ENCODE measurements at places on chromosomes 12 and 14. TPM values are rescaled to one million over a fixed set of nuclear protein-coding genes. Genes with fewer than 3 reads are reported as not detected.

ZC2HC1C gene
- total RNA-seq = 0.46 TPM

GRCh38 chr12:130118181-130118580, 44.1 kb upstream of the FZD10 start:
- no peak for DNase-seq

- no peak for DNase-seq
Measured at GRCh38 chr12:12859690-12860089, 31.7 kb upstream of the GPRC5A start.

GON7 gene
- total RNA-seq = 9.9 TPM

DNA sequence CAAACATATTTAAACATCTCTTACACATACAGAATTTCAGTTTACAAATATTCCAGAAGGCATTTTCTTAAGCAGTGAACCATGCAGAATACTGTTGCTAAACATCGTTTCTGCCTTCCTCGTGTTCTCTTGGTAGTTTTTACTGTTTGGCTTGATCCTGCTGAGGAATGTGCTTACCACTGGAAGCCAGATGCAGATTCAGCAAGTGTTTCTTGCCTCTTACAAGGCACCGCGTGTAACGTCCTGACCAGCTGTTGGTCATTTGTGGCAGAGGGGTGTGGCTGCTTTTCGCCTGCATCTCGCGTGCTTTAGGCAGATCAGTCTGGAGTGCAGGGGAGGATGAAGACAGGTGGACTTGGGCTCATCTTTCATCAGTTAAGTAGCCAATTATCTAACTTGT, 12.4 kb downstream of the EIF2B1 start:
- no peak for DNase-seq

DNA sequence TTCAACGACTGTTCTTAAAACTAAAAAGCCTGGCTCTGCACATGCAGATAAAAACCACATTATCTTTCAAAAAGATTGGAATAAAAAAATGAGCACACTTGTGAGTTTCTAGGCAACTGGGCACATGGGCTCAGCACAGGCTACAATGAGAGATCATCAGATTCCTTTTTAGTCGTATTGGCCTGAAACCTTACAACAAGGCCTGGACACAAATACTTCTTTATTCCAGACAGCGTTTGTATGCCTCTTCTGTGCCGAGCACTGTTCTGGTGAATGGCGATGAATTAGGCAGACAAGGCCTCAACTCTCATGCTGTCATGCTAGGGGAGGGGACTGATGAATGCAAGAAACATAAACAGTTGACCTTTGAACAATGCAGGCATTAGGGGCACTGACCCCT, 463.0 kb downstream of the AACS start:
- no peak for DNase-seq

CRIP2 gene
- 6.0 TPM for total RNA-seq

TAS2R31 gene
- 5.7 TPM for total RNA-seq

CIROP gene
- not detected for total RNA-seq

ESR2 gene
- total RNA-seq = 98.7 TPM

DNA sequence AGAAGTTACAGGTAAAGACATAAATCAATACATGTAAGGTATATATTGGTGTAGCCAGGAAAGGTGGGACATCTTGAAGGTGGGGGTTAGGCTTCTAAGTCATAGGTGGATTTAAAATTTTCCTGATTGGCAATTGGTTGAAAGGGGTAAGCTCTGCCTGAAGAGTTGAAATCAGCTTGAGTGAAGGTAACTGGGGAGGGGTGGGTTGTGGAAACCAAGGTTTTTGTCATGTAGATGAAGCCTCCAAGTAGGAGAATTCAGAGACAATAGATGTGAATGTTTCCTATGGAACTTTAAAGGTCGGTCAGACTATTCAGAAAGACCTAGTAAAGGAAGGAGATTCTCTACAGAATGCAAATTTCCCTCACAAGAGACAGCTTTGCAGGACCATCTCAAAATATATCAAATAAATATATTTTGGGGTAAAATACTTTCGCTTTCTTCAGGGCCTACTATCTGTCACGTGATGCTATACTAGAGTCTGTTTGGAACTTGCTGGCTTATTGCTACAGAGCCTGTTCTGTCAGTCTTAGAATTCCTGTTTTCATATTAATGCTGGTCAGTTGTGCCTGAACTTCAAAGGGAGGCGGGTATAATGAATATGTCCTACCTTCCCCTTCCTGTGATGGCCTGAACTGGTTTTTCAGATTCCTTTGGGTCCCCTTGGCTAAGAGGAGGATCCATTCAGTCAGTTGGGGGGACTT, 20.6 kb upstream of the SPATA7 start:
- no peak for DNase-seq

SIX6 gene
- not detected for total RNA-seq
